Erythroblast (primary cell): ENCODE measurements at places on chromosomes 2 and 18.

DNA sequence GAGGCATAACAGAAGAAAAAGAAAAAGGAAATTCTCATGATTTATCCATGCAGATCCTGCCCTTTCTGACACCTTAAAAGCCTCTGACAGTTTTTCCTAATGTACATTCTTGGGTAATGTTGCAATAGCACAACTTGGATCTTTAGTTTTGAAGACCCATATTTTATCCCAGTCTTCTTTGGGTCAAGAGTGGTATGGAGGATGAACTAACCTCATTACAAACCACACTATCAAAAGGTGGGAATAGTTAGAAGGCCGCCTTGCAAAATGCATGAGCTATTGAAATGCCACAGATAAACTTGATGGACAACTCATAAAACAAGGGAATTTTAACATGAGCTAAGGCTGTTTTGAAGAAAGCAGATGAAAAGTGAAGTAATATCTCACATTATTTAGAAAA, 1479.8 kb upstream of the ACVR2A start:
- DNase-seq = no peak

GRCh38 chr18:76803814-76804213, 18.5 kb upstream of the ZNF236 start:
- DNase-seq = peak; percentile 79

GRCh38 chr2:10834068-10834655, 21.6 kb upstream of the PDIA6 start:
- DNase-seq = no peak

DNA sequence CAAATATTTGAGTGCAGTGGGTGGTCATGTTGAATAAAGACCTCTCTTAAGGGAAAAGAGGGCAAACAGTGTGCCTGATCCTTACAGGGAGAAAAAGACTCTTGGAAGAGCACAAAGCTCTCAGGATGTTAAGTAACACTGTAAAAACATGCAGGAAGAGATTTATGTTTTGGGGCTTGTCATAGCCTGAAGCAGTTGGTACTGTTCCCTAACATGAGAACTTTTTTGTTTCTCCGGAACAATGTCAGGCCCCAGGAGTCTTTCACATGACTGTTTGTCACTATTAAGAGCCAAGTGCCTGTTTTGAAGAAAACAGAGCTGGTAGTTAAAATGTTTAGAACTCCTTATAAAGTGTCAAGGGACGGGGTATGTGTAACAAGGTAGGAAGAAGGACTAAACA, 83.7 kb upstream of the B3GNT2 start:
- no peak for DNase-seq

DNA sequence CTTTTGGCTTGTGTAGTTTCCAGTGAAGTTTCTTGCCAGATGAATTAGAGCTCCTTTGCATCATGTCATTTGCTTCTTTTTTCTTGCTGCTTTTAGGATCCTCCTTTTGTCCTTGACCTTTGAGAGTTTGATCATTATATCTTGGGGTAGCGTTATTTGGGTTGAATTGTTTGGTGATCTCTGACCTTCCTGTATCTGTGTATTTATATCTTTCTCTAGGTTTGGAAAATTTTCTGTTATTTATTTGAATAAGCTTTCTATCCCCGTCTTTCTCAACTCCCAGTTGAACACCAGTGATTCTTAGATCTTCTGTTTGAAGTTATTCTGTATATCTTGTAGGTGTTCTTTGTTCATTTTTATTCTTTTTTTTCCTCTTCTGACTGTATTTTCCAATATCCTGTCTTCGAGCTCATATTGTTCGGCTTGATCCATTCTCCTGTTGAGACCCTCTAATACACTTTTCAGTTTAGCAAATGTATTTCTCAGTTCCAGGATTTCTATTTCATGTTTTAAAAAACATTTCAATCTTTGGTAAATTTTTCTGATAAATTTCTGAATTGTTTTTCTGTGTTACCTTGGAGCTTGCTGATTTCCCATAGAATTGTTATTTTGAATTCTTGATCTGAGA, 20.8 kb downstream of the GALNT1 start:
- no peak for DNase-seq

- no peak for DNase-seq
These were observed 117.6 kb upstream of the TTN start for GRCh38 chr2:178924817-178925216.
